ENCODE measurements at places on chromosomes 2 and 18.

DNA sequence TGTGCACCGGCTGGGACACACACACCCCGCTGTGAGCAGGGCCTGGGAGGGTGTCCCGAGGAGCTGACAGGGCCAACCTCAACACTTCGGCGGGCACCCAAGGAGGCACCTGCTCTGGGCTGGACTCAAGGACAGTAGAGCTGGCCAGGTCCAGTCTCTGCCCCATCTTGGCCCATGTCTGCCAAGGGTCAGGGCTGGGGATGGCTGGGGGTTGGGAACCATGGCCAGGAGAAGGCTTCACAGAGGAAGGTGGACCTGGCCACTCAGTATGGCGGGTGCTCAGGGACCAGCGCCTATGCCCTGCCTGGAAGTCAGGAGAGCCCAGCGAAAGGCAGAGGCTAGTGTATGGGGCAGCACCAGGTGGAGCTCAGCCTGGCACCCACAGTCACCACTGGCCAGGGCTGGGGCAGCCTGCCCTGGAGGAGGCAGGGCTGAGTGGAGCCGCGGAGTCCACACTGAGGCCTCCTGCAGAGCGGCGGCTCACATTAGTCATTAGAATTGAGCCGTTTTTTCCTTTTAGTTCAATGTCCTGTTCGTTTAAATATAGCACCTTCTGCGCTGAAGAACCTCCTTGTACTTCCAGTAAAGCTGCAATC, 4.2 kb downstream of the ERFE start:
- no peak for DNase-seq

DNA sequence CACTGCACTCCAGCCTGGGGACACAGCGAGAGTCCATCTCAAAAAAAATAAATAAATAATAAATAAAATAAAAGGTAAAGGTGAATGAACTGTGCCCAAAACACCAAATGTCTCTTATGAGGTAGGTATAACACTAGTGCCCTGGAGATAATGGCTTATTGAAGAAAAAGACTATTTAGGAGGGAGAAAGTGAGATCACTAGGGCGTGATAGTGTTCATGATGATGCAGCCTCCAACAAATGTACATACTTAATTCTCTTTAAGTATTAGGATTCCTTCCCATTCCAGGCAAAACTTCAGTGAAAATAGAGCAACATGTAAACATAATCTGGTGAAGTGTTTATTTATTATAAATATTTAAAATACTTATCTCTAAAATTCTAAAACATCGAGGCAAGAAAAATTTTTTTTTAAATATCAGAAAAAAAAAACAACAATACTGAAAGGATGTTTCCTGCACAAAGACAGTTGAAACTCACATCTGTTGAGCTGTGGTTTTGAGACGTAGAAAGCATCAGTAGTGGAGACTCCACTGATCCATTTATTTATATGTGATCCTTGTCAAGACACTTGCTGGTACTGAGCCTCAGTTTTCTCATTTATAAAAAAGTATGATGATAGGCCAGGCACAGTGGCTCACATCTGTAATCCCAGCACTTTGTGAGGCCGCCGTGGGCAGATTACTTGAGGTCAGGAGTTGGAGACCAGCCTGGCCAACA, 183.3 kb downstream of the LRP1B start:
- no peak for DNase-seq

- no peak for DNase-seq
These were observed 151.8 kb downstream of the RDH14 start for GRCh38 chr2:18408638-18409037.

DNA sequence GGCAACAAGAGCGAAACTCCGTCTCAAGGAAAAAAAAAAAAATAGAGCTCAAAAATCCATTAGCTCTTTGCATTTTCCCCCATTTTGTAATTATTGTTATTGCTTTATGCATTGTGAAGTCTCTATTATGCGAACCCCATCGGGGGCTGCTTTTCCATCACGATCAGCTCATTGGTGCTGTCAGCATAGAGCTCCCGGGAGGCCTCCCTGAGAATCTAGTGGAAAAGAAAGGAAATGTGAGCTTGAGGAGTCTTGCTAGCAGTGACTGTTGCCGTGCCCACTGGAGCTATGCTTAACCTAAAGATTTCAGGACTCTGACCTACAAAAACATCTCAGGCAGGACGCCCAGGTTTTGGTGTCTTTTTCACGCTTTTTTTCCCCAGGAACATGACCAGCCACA, 102.6 kb upstream of the NDUFV2 start:
- DNase-seq, result no peak

DNA sequence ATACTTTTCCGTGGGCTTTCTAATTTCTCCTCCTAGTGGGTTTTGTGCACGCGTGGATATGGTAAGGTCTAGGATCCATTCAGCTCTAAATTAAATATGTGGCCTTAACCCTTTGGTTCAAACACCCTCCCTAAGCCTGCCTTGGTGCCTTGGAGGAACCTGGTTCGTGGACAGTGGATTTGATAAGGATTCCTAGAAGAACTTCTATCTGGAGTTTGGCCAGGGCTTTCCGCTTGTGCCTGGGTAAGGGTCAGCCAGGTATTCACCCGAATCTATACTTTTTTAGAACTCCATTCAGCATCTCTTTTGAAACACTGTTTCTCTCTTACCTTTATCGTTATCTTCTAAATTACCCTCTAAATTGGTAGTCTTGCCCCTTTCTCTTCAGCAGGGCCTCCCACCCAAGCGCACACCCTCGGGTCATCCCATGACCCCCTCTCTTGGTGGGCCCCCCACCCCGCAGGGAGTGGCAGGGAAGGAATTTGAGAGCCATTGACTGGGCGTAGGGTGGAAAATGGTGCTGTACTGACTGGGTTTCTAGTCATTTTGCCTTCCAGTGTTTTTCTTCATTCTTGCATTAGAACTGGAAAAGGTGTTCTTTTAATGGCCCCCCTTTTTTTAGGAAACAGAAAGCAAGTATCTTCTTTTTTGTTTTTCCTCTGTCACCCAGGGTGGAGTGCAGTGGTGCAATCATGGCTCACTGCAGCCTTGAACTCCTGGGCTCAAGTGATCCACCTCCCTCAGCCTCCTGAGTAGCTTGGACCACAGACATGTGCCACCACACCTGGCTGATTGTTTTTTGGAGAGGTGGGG, 1.8 kb downstream of the SOCS6 start:
- no peak for DNase-seq

DNA sequence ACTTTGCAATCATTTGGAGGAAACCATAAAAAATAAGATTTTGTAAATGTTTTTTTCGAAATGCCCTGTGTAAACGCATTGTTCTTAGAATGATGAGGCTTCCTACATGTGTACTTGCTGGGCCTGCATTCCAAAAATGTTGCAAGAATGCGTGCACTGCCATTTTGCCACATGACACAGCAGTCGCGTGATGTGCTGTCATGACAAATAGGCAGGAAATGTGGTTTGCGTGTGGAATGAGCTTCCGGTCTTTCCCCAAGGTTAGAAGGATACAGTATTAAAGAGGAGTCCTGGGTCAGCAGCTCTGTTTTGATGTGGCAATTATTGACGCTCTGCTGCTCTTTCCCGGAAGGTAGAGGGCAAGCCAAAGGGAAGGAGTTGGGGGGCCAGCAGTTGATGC, 18.1 kb upstream of the SERPINB2 start:
- no peak for DNase-seq

DNA sequence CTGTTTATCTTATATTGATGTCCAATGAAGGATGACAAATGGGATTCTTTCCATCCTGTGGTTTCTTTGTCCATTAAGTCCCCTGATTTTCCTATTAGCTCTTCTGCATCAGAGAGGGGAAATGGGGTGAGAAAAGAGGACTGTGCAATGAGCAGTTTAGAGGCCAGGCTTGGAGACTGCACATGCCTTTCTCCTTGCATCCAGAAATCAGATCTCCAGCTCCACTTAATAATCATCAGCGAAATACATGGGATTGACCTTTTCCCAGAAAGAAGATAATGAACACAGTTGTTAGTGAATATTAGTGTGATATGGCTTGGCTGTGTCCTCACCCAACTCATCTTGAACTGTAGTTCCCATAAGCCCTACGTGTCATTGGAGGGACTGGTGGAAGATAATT, 697.4 kb downstream of the CBLN2 start:
- DNase-seq, result no peak
